ENCODE measurements at places on chromosomes 7 and 10. TPM values are rescaled to one million over a fixed set of nuclear protein-coding genes. Genes with fewer than 3 reads are reported as not detected.

DNA sequence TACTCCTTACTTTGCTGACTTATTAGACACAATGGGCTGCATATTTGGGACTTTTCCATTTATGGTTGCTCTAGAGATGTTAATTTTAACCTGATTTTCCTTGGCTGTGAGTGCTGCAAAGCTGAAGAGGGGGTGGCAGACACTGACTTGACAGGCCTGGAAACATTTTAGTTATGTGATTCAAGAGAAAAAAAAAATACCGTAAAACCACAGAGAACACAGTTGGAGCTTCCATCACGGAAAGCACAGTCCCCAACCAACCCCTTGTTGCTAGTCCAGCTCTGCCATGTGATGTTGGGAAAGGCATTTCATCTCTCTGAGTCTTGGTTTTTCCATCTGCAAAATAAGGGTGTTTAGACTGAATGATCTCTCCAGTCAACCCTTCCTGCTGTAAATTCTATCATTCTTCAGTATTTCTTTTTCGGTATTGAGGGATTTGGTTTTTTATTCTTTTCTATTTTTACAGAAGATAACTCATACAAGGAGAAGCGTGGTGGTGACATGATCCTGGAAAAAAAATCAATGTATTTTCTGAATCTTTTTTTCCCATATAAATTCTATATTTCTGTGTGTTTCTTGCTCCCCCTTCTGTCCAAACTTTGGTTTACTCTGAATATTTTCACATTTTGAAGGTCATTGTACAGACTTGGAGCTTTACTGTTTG lies 246.1 kb downstream of the REEP3 start:
- DNase-seq, result no peak

HOGA1 gene
- 1.1 TPM for total RNA-seq

RARRES2 gene
- 144 TPM for total RNA-seq

- no peak for DNase-seq
Measured at GRCh38 chr7:24982917-24983316, 2.9 kb upstream of the OSBPL3 start.

AVL9 gene
- 37.8 TPM for total RNA-seq

DNA sequence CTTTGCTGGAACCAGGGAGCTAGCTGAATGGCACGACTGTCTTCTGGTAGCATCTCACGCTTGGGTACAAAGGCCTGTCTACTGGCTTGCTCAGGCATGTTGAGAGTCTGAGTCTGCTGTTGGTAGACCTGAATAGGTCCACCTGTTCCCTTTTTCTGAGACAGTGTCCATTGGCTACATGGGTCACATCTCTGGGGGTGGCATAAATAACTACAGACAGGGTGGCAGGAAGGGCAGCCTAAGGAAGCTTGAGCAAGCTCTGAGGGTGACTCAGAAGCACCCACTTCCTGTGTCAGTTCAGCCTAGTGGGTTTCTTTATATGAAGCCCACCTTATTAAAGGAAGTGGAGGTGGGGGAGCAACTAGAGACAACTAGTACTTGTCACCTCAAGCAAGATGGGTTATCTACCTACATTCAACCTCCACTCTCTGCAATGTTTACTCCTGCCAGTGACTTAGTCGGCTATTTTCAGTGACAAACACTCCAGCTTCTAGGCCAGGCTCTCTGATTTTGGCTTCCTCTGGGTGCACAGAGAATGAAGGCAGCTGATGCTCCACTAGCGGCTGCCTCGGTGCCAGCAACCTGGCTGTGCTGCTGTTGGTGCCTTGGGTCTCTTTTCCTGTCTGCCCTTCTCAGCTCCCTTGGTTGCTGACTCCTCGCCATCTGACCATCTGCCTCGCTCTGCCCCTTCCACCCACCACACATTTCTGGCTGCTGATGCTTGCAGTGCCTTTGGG lies 5.7 kb upstream of the ZYX start:
- no peak for DNase-seq
